ENCODE measurements at places on chromosomes 5 and 9. TPM values are rescaled to one million over a fixed set of nuclear protein-coding genes. Genes with fewer than 3 reads are reported as not detected.

BTNL8 gene
- not detected for total RNA-seq

IFNA2 gene
- total RNA-seq: not detected

FRRS1L gene
- total RNA-seq: 3.4 TPM

LHX2 gene
- total RNA-seq: 0.19 TPM

FABP6 gene
- 1.5 TPM for total RNA-seq

NNT gene
- 72.7 TPM for total RNA-seq

PHYKPL gene
- total RNA-seq: 53.9 TPM

SHISAL2B gene
- total RNA-seq: 0.55 TPM

TLX3 gene
- 0.52 TPM for total RNA-seq

TLE1 gene
- total RNA-seq: 40.5 TPM

PKD2L2 gene
- total RNA-seq: not detected

CAST gene
- 50.3 TPM for total RNA-seq

DNA sequence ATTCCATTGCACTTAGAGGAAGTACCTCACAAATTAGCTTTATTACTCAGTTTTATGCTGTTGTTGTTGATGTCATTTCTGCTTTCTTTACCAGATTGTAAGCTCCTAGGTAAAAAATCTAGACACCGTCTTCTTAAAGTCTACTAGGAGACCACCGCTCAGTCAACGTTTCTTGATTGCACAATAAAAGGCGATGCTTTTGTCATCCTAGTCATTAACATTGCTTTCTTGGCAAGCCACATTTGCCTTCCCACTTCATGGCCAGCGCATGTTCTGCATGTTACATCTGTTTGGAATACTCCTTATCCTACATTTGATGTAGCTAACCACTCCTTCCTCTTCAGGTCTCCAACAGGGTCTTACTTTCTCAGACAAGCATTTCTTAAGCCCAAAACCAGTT, 464.0 kb upstream of the TUSC1 start:
- no peaks in the 10 kb centered on the region for H3K4me1 ChIP-seq
- no peak overlapping the region for H3K4me3 ChIP-seq
- DNase-seq: no peak
- no peaks in the 10 kb centered on the region for H3K36me3 ChIP-seq
- no peak overlapping the region for H3K27ac ChIP-seq
- H3K27me3 ChIP-seq: no peaks in the 10 kb centered on the region

GRCh38 chr9:128082151-128082550, 14.1 kb downstream of the SLC25A25 start:
- no peak for DNase-seq
- no peaks in the 10 kb centered on the region for H3K36me3 ChIP-seq
- H3K27me3 ChIP-seq: no peaks in the 10 kb centered on the region
- peak overlapping the region; percentile 67 for H3K27ac ChIP-seq

GRCh38 chr9:21554813-21555212, 72.7 kb upstream of the IFNE start:
- H3K4me3 ChIP-seq: no peak overlapping the region
- H3K27me3 ChIP-seq: peaks cover 44% of the 10 kb centered on the region
- H3K36me3 ChIP-seq: no peaks in the 10 kb centered on the region
- no peak overlapping the region for H3K27ac ChIP-seq
- peaks cover 17% of the 10 kb centered on the region for H3K4me1 ChIP-seq
- DNase-seq: no peak

DNA sequence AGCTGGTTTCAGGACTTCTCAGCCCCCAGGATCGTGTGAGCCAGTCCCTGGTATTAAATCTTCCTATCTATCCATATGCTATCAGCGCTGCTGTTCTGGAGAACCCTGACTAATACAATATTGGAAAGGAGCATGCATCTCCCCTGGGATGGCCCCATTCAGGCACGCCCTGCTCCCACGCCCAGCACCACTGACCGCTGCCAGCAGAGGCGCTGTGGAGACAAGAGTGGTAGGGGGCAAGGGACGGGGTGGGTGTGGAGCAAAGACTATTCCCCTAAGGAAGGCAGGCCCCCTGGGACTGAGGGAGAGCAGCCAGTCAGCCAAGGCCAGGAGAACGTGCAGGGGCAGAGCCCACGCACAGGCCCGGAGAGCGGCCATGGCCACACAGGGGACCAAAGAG, 116.0 kb downstream of the VAV2 start:
- H3K4me1 ChIP-seq: peaks cover 36% of the 10 kb centered on the region
- H3K4me3 ChIP-seq: no peak overlapping the region
- peak overlapping the region; percentile 92 for H3K27ac ChIP-seq

GRCh38 chr5:163448491-163448890, 11.1 kb downstream of the CCNG1 start:
- no peaks in the 10 kb centered on the region for H3K27me3 ChIP-seq
- DNase-seq: no peak

GRCh38 chr5:146103594-146103993, 1.8 kb downstream of the PLAC8L1 start:
- DNase-seq: no peak
- H3K4me1 ChIP-seq: peaks cover 4% of the 10 kb centered on the region
- no peak overlapping the region for H3K4me3 ChIP-seq

DNA sequence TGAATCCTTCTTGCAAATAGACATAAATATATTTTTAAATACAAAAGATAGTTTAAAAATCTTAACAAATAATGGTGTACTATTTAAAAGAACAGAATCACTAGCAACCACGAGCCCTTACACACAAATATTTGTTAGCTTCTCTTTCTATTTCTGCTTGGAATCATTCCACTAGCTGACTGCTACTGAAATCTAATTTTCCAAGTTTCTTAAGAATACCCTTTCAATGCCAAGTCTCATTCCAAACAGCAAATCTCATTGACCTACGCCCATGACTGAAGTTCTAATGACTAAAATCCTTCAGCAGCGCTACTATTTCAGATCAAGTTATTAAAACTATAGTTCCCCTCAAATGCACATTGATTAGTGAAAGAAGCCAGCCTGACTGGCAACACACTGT, 13.2 kb upstream of the PPP1R2B start:
- no peaks in the 10 kb centered on the region for H3K36me3 ChIP-seq
- H3K27me3 ChIP-seq: peaks cover under 1% of the 10 kb centered on the region
- no peak overlapping the region for H3K27ac ChIP-seq
- H3K4me3 ChIP-seq: no peak overlapping the region
- H3K4me1 ChIP-seq: no peaks in the 10 kb centered on the region

DNA sequence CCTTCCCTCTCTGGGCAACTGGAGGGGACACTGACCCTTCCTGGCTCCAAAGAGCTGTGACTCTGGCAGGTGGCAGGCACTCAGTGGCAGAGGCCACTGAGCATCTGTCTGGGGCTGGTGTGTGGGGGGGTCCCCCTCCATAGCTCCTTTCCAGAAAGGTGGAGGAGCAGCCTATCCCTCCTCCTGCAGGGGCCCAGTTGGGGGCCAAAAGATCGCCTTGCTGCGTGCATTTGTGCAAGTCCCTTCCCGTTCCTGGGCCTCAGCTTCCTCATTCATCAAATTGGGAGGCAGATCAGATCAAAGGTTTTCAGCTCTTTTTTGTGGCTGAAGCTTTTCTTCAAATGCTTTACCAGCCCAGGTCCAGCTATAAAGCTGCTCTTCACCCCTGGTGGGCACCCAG, 77.7 kb downstream of the NTNG2 start:
- peaks cover 62% of the 10 kb centered on the region for H3K27me3 ChIP-seq
- H3K4me1 ChIP-seq: peaks cover 12% of the 10 kb centered on the region
- DNase-seq: no peak
- no peak overlapping the region for H3K27ac ChIP-seq
- H3K4me3 ChIP-seq: no peak overlapping the region

DNA sequence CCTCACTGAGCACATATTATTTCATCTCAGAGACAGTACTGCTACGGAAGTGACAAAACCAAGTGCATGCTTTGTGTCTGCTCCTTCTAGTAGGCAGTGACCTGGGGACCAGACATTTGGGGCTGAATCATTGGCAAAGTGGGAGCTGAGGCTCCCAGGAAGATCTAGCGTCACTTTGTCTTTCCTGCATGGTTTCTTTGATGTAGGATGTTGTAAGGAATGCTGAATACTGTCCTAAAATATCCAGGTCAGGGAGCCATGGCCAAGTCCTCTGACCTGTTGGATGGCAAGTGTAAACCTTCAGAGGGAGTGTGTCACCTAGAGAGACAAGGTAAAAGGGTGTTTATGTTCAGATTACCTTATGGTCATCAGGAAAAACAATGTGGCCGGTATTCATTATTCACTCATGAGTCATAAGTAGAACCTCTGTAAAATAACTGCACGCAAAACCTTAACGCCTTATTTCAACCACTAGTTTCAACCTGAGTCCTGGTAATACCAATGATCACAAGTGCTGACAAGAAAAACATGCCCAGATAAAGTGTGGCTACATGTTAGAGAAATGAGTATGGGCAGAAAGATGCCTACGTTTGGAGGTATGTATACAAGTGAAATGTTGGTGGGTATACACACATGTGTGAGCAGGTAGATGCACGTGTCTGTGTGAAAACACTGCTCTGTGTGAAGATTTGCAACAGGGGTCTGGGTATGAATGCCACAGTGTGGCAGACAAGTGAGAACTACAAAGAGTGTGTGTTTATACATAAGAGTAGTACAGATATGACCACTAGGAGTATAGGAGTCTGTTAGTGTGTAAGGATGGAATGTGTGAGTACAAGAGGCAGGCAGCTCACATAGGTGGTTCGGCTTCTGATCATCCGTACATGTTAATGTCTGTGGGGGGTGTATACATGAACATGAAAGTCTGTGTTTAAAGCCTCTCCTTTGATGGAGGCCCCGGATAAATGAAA, 263.9 kb downstream of the SPOCK1 start:
- no peaks in the 10 kb centered on the region for H3K4me1 ChIP-seq
- H3K27ac ChIP-seq: no peak overlapping the region
- H3K27me3 ChIP-seq: no peaks in the 10 kb centered on the region
- no peaks in the 10 kb centered on the region for H3K36me3 ChIP-seq
- H3K4me3 ChIP-seq: no peak overlapping the region
- DNase-seq: no peak

DNA sequence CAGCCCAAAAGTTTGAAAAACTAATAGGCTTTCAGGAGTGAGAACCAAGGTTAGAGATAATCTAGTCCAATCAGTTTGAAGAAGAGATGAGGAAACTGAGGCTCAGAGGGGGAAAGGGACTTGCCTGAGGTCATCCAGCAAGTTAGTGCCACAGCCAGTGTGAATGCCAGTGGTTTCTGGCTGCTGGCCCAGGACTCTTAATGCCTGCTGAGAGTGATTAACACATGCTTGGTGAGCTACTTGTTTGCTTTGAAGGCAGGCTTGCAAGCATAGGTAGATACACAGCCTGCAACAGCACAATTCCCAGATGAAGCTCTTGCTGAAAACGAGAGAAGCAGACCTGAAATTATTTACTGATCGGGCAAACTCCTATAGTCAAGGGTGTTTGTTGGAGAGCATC, 591.6 kb upstream of the SGCD start:
- H3K27ac ChIP-seq: no peak overlapping the region
- H3K4me3 ChIP-seq: no peak overlapping the region
- no peaks in the 10 kb centered on the region for H3K4me1 ChIP-seq
- DNase-seq: no peak

GRCh38 chr5:154190595-154191304, at the start of gene GALNT10:
Gene GALNT10, plus strand, starts transcription at chr5:154190733. Its CDS starts 134 bp downstream, at chr5:154190867.
- H3K36me3 ChIP-seq: no peaks in the 10 kb centered on the region
- H3K27ac ChIP-seq: peak within 1 kb of the TSS; percentile 92
- peak within 1 kb of the TSS; percentile 91 for H3K4me3 ChIP-seq
- DNase-seq: no peak

- H3K4me3 ChIP-seq: peak overlapping the region; percentile 78
- no peak overlapping the region for H3K27ac ChIP-seq
- H3K27me3 ChIP-seq: peaks cover 9% of the 10 kb centered on the region
- H3K4me1 ChIP-seq: peaks cover 25% of the 10 kb centered on the region
Measured at GRCh38 chr9:131094622-131095021, 1.7 kb upstream of the AIF1L start.

GRCh38 chr9:125825762-125826161, 78.6 kb downstream of the PBX3 start:
- no peak overlapping the region for H3K27ac ChIP-seq
- no peaks in the 10 kb centered on the region for H3K36me3 ChIP-seq
- H3K4me3 ChIP-seq: no peak overlapping the region
- DNase-seq: no peak

- no peak overlapping the region for H3K27ac ChIP-seq
- no peaks in the 10 kb centered on the region for H3K4me1 ChIP-seq
Measured at GRCh38 chr5:17203329-17204132, 13.9 kb upstream of the BASP1 start.

DNA sequence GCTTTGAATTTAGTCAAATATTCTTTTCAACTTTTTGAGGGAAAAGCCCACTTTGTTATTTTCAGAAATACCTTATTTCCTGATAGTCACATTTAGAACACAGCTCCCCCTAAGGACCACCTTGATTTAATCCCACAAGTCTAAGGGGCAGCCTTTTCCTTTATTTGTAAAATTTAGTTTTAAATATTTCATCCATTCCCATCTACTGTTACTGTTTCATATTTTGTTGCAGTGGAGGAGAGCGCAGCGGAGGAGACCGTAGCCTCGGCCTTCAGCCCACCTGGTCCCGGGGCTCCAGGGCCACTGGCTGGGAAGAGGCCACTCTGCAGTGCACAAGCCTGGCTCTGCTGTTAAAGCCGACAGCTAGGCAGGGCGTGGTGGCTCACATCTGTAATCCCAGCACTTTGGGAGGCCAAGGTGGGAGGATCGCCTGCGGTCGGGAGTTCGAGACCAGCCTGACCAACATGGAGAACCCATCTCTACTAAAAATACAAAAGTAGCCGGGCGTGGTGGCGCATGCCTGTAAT, 19.6 kb downstream of the LPCAT1 start:
- no peaks in the 10 kb centered on the region for H3K36me3 ChIP-seq
- no peak for DNase-seq
- no peak overlapping the region for H3K4me3 ChIP-seq
- H3K4me1 ChIP-seq: peaks cover 10% of the 10 kb centered on the region
- no peaks in the 10 kb centered on the region for H3K27me3 ChIP-seq
- H3K27ac ChIP-seq: no peak overlapping the region

DNA sequence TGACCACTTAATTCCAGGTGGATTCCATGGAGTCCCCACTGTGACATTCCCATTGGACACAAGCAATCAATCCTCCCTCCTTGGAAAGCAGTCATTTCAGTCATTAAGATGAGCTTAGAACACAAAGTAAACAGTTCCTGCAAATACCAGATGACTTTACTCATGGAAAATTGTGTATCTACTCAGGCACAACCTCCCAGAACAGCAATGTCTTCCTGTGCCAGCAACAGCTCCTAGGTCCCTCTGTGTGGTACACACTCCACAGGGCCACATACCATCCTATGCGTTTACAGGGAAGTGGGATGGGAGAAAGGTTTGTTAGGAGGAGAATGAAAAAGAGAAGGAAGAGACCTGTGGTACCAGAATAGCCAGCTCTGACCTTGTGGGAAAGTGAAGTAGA, 53.7 kb downstream of the MTMR12 start:
- H3K4me3 ChIP-seq: no peak overlapping the region
- no peaks in the 10 kb centered on the region for H3K27me3 ChIP-seq
- DNase-seq: no peak
- H3K36me3 ChIP-seq: peaks cover 32% of the 10 kb centered on the region
- no peaks in the 10 kb centered on the region for H3K4me1 ChIP-seq
